Right cardiac atrium (tissue), 5 donors: ENCODE measurements at places on chromosomes 2 and 18.

- DNase-seq: no peak
Observed at GRCh38 chr2:107430596-107431266, 396.0 kb upstream of the RGPD4 start.

DNA sequence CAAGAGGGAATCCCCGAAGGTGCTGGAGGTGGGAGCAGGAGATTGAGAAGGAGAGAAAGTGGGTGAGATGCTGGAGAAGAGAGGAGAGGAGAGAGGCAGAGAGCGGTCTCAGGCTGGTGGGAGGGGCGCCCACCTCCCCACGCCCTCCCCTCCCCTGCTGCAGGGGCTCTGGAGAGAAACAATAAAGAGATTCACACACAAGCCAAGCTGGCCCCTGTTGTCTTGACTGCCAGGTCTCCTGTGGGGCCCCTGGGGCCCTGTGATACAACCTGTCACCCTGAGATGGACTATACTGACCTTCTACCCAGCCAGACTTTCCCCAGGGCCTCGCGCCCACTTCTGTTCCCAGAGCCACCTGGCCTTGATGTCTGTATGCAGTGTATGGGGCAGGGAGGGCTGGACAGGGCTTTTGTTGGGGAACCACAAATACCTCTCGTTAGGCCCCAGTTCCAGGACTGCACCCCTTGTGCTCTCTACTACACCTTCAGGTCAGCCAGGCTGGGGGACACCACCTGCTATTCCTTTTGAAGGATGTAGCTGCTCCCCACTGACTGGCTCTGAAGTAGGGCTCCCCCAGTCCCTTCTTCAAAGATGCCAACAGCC, 8.0 kb upstream of the SPEG start:
- DNase-seq: no peak

- no peak for DNase-seq
Observed at GRCh38 chr2:238096311-238097011, 3.7 kb upstream of the ESPNL start.

DNA sequence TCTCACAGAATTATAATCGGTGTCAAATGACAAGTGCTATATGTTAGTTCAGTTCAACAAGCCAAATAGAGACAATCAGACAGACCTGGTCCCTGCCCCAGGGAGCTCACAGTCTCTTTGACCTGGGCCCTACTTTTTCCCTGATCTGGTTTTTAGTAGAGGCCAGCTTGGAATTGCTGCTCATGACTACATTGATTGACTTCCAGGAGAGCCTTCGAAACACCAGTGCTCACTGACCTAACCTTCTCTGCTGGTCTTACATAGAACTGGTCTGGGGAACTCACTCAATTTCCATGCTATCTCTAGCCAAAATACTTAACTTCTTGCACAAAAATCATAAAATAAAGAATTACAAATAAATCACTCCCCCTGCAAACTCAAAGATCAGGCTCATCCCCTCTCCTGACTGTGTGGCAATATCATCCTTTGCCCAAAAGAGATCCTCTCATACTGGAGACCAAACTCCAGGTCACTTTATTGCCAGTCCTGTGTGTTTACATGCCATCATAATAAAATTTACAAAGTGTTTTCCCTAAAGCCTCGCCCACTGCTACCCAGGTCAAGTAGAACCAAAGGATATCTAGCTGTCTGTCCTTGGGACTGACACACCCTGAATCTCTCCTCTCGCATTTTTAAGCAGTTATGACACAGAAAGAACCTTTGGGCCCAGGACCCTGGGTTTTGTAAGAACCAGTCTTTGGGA, 53.2 kb downstream of the PROC start:
- DNase-seq: no peak

GRCh38 chr2:68448671-68449653, 18.1 kb downstream of the FBXO48 start:
- DNase-seq: no peak

DNA sequence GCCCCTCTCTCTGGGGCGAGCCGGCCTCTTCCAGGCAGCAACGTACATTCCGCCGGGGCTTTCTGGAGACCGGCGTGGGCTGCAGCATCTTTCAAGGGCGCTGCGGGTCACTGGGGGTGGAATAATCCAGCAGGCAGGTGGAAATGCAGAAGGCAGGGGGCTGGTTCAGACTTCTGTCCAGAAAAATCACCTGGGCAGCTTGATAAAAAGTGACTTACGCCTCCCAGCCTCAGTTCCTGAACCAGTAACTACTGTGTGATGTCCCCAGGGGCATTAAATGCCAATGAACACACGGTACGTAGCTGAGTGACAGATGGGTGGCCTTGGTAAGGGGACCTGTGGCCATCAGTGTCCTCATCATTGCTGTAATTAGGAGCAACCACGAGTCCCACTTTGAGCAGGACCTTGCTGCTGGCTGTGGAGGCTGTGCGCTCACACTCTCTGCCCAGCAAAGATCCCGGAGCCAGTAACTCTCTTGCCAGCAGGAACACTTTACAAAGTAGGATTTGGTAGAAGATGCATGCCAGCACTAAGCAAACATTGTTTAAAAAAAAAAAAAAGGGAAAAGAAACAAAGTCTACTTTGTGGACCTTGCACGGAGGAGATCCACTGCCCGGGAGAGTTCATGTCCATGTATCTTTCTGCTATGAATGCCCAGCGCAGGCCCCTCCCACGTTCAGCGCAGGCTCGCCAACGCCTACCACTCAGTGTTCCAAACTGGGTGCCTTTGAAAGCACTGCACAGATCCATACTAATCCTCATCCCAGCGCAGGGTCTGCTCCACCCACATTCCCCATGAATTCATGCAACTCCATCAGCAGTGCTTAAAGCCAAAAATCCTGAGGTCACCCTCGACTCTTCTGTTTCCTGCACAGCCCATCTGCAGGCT, 177.3 kb downstream of the HDAC4 start:
- DNase-seq: peak; percentile 70

DNA sequence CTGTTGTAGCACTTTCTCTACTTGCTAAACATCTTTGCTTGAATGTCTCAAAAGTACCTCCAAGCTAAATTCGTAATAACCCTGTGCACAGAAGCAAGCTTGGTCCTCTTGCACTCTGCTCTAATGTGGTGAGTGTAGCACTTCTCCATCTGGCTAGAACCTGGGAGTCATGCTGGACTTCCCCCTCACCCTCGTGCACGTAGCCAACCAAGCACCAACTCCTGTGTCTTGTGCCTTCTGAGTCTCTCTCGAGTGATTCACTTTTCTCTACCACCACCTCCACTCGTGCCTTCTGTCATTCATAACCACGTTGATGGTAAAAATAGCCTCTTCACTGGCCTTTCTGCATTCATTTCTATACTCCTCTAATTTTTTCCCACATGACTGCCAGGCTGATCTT, 91.9 kb upstream of the KCNE4 start:
- DNase-seq: no peak

- no peak for DNase-seq
Observed at GRCh38 chr2:169073963-169074751, 4.8 kb downstream of the DHRS9 start.

DNA sequence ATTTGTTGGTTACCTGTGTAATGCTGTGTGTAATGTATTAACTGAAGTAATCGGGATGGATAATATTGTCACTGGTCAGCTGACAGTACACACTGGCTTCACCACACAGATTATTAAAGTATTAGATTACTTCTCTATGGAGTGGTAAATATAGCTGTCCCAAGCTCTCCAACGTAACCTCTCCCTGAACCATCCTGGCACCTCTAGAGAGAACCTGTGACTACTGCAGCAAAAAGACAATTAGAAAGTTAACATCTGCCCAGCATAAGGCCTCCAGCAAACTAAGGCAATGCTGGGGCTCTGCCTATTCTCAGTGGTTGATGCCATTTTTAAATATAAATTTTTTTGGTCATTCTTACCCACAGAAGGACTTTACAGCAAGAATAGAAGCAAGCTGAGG, 351.3 kb downstream of the GPD2 start:
- no peak for DNase-seq

DNA sequence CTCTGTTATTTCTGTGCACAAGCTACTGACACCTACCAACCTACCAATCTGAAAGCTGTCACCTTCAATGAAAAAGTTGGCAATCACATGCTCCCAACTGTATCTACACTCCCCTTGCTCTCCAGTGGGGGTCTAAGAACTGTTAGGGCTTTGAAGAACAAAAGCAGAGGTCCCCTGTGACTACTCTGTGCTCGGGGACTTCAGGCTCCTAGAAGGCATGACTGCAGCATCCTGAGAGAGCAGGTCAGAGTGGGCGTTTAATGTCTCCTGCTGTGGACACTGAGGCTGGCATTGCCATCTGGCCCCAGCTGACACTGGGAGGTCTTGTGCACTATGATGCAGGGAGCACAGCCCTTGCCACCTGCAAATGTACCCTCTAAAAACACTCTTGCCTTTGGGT, 93.3 kb downstream of the ACTR2 start:
- no peak for DNase-seq

GRCh38 chr18:73835656-73836364, 311.8 kb downstream of the FBXO15 start:
- no peak for DNase-seq

DNA sequence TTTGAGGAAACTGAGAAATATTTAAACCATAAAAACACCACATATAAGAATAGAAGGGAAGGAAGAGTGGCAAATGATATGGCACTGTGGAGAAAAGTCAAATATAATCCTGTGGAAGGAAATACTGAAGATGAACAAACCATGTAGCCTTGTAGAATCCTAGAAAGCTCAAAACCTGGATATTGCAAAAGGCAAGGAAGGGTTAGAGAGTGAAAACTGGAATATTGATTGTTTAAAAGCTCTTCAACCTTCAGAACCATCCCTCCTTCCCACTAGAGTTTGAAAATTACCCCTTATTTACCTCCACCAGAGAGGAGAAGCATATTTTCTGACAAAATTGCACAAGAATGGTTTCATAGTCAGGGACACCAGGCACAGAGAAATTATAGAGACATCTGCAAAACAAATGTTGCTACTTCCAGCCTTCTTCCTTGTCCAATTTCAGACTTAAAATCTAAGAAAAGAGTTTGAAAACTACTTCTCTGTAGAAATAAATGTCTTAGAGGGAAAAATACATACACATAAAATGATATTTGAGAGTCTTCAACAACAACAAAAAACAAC, 48.0 kb downstream of the ANTXR1 start:
- DNase-seq: no peak

GRCh38 chr2:96274355-96275056, 8.5 kb downstream of the CIAO1 start:
- DNase-seq: no peak

- no peak for DNase-seq
Observed at GRCh38 chr2:224413381-224413780, 11.5 kb upstream of the FAM124B start.

GRCh38 chr2:99786636-99787390, 297.0 kb upstream of the REV1 start:
- no peak for DNase-seq

- DNase-seq: peak; percentile 61
Observed at GRCh38 chr2:26302846-26303245, 43.1 kb upstream of the SELENOI start.

DNA sequence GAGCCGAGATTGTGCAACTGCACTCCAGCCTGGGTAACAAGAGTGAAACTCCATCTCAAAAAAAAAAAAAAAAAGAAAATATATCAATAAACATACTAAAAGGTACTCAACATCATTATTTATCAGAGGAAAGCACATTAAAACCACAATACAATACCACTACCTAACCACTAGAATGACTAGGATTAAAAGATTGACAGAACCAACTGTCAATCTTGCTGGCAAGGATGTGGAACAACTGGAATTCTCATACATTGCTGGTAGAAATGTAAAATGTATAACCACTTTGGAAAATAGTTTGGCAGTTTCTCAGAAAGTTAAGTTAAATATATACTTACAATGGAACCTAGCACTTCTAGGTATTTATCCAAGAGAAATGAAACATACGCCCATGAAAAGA, 88.6 kb downstream of the B3GNT2 start:
- no peak for DNase-seq

- DNase-seq: peak; percentile 33
Observed at GRCh38 chr2:55862673-55863390, 60.8 kb downstream of the EFEMP1 start.

- no peak for DNase-seq
Observed at GRCh38 chr2:64501946-64502345, 22.2 kb upstream of the AFTPH start.

- DNase-seq: no peak
Observed at GRCh38 chr18:12645751-12646203, 12.1 kb downstream of the SPIRE1 start.

GRCh38 chr18:35107216-35107615, 66.0 kb downstream of the MAPRE2 start:
- DNase-seq: no peak

DNA sequence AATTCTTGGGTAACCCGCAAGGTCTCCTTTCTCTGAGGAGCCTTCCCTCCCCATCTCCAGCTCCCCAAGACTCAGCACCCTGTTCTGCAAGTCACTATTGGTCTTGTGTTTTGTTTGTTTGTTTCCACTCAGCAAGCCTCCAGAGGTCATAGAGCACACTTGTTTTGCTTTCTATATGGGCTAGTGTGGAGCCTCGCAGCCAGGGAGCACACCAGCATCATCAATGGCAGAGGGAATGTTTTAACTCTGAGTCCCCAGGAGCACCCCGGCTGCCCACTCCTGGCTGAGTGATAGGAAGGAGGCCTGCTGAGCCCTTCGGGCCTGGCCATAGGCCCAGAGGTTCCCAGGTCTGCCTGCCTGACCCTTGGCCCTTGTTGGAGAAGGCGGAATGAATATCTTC, 36.6 kb downstream of the GLI2 start:
- peak; percentile 12 for DNase-seq

DNA sequence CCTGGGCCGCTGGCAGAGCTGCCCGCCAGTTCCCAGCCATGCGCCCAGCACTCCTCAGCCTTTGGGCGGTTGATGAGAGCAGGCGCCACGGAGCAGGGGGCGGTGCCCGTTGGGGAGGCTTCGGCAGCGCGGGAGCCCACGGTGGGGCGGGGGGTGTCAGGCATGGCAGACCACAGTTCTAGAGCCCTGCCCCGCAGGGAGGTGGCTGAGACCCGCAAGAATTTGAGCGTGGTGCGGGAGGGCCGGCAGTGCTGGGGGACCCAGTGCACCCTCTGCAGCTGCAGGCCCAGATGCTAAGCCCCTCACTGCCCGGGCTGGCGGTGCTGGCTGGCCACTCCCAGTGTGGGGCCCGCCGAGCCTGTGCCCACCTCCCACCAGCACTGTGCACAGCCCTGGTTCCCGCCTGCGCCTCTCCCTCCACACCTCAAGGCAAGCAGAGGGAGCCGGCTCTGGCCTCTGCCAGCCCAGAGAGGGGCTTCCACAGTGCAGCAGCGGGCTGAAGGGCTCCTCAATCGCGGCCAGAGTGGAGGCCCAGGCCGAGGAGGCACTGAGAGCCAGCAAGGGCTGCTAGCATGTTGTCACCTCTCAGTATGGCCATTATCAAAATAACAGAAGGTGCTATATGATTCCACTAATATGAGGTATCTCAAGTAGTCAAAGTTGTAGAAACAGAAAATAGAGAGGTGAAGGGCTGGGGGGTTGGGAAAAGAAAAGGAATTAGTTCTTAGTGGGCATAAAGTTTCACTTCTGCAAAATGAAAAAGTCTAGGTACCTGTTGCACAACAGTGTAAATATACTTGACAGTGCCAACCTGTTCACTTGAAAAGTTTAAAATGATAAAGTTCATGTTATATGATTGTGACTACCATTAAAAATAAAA, 72.3 kb downstream of the SH3YL1 start:
- DNase-seq: no peak
